ENCODE measurements at places on chromosomes 13 and 19. TPM values are rescaled to one million over a fixed set of nuclear protein-coding genes. Genes with fewer than 3 reads are reported as not detected.

DNA sequence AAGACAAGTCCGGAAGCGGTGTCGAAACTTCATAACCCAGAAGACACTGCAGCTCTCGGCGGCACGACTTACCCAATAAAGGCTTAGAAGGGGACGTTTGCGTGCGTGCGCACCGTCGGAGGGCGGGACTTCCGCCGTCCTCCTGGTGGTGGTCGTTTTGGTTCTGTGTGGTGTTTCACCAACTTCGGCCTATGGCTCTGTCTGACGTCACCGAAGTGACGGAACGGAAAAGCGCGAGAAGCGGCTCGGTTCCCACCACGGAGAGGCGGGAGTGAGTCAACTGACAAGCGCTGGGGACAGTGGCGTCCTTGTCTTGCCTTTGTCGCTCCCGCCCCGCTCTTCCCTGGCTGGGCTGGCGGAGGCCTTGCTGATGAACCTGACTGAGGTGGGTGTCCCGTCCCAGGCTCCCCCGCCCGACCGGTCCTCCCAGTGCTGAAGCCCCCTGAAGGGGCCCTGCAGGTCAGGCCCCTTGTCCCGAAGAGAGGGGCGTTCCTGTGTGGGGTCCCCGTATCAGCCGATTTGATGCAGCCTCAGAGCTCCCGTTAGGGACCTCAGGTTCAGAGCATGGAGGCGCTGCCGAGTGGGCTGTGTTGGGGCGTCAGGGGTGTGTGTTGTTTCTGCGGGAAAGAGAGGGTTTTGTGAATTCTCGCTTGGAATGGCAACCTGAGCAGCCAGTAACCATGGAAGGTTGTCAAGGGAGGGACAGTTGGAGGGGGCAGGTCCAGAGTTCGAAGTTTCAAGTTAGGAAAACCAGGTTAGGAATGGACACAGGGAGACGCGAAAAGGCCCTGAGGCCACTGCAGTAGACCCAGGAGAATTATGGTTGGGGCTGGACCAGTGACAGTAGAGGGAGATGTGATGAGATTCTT lies at the start of gene ZNF548:
Gene ZNF548, plus strand, starts transcription at position 125 of the 869 bp plus-strand sequence. Its CDS starts 246 bp downstream, at position 371.
- peaks cover 8% of the 10 kb centered on the region for H3K36me3 ChIP-seq
- peak within 1 kb of the TSS; percentile 31 for H3K27ac ChIP-seq
- no peaks in the 10 kb centered on the region for H3K27me3 ChIP-seq
- DNase-seq: peak; percentile 100
- peaks cover 2% of the 10 kb centered on the region for H3K4me1 ChIP-seq

DNA sequence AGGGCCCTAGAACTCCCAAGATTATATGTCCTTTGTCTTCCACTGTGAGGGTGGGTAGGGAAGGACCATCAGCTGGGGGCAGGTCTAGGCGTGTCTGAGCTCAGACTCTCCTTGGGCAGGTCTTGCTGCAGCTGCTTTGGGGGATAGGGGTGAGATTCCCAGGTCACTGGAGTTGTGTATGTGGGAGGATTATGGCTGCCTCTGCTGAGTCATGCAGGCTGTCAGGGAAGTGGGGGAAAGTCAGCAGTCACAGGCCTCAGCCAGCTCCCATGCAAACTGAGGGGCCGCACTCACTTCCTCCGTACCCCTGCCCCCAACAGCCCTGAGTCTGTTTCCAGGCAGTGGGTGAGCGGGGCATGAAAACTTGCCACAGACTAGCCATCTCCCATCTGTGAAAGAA lies 600.8 kb downstream of the DIAPH3 start:
- H3K27me3 ChIP-seq: no peaks in the 10 kb centered on the region
- no peak overlapping the region for H3K4me3 ChIP-seq
- DNase-seq: no peak

GRCh38 chr13:39335721-39336120 lies 267.3 kb downstream of the LHFPL6 start:
- H3K27me3 ChIP-seq: no peaks in the 10 kb centered on the region
- no peaks in the 10 kb centered on the region for H3K4me1 ChIP-seq
- DNase-seq: no peak
- no peaks in the 10 kb centered on the region for H3K36me3 ChIP-seq
- no peak overlapping the region for H3K27ac ChIP-seq

- H3K27me3 ChIP-seq: no peaks in the 10 kb centered on the region
- H3K27ac ChIP-seq: no peak overlapping the region
- H3K36me3 ChIP-seq: no peaks in the 10 kb centered on the region
- H3K4me1 ChIP-seq: peaks cover 6% of the 10 kb centered on the region
- no peak overlapping the region for H3K4me3 ChIP-seq
- DNase-seq: no peak
Observed at GRCh38 chr13:49494645-49495044, 1.1 kb upstream of the PHF11 start.

- H3K36me3 ChIP-seq: no peaks in the 10 kb centered on the region
- H3K27ac ChIP-seq: no peak within 1 kb of the TSS
- peaks cover 5% of the 10 kb centered on the region for H3K4me1 ChIP-seq
- 0 out of 2 replicates have a peak within 1 kb of the TSS, but pooled peaks have one; percentile 15 for H3K4me3 ChIP-seq
- peak; percentile 44 for DNase-seq
Observed at GRCh38 chr19:1449467-1450442, at the start of gene APC2. TSS of gene APC2 (plus strand) at chr19:1450121. CDS start at chr19:1453002, 2,881 bp downstream.

- H3K27me3 ChIP-seq: no peaks in the 10 kb centered on the region
- H3K36me3 ChIP-seq: no peaks in the 10 kb centered on the region
- peak overlapping the region; percentile 58 for H3K4me3 ChIP-seq
- peak overlapping the region; percentile 66 for H3K27ac ChIP-seq
- DNase-seq: peak; percentile 33
Observed at GRCh38 chr19:55461974-55462626, 658 bp upstream of the ISOC2 start.

DNA sequence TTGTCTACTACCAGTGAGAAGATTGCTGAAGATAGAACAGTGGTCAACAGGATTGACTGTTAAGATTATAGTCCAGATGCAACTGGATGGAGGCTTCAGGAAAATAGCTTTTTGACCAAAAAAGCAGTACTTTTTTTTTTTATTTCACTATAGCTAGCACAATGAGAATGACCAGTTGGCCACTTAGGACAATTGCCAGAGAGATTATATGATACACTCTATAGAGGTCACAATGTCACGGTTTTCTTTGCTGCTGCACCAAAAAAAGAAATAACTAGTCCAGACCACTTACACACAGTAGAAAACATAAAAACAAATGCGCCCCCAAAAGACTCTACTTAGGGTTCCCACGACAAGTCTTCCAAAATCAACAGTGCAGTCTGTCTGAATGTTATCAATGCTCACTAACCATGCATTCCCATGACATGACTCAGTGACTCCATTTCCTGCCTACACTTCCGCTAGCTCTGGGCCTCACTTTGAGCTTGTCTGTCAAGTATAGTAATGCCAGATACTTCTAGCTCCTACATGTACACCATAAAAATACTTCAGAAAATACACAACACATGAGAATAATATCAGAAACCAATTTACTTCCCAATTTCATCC lies 209.1 kb upstream of the STARD13 start:
- peaks cover 9% of the 10 kb centered on the region for H3K4me1 ChIP-seq
- DNase-seq: peak; percentile 97
- peak overlapping the region; percentile 88 for H3K27ac ChIP-seq

DNA sequence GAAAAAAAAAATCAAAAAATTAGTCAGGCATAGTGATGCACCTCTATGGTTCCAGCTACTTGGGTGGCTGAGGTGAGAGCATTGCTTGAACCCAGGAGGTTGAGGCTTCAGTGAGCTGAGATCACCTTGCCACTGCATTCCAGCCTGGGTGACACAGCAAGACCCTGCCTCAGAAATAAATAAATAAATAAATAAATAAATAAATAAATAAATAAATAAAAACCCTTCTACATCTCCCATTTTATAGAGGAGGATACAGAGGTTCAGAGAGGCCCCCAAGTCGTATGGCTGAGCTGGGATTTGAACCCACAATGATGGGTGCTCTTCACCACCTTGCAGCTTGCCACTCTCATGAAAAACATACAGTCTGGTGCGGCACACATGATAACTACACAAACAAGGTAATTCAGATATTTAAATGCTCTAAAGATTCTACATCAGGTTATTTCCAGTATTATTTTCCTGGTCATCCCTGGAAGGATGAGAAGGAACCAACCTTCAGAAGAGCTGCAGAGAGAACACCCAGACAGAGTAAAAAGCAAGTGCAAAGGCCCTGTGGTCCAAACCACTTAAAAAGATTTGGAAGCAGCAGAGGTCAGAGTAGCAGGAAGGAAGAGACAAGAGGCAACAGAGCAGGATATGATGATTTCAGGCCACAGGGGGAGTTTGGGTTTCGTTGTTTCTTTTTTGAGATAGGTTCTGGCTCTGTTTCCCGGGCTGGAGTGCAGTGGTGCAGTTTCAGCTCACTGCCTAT lies 29.2 kb upstream of the OR1M1 start:
- no peak overlapping the region for H3K27ac ChIP-seq
- no peak overlapping the region for H3K4me3 ChIP-seq
- no peaks in the 10 kb centered on the region for H3K36me3 ChIP-seq
- DNase-seq: no peak
- no peaks in the 10 kb centered on the region for H3K4me1 ChIP-seq

GRCh38 chr19:1568320-1569019 lies at the start of gene MEX3D:
TSS of gene MEX3D (minus strand) at chr19:1568325. CDS start at chr19:1568058, 267 bp downstream.
- H3K36me3 ChIP-seq: peaks cover 3% of the 10 kb centered on the region
- H3K4me3 ChIP-seq: peak within 1 kb of the TSS; percentile 97
- DNase-seq: peak; percentile 49

The WDR87 gene
- polyA plus RNA-seq: not detected

The ATP8A2 gene
- polyA plus RNA-seq: 0.02 TPM

The LILRA5 gene
- polyA plus RNA-seq: not detected

The CAMSAP3 gene
- polyA plus RNA-seq: not detected

The FGF22 gene
- polyA plus RNA-seq: 0.24 TPM

Measured in IMR-90 (cell line).